ENCODE measurements at places on chromosomes 6 and 20.

GRCh38 chr6:158816329-158816728, 2.8 kb downstream of the EZR start:
- no peak for DNase-seq

DNA sequence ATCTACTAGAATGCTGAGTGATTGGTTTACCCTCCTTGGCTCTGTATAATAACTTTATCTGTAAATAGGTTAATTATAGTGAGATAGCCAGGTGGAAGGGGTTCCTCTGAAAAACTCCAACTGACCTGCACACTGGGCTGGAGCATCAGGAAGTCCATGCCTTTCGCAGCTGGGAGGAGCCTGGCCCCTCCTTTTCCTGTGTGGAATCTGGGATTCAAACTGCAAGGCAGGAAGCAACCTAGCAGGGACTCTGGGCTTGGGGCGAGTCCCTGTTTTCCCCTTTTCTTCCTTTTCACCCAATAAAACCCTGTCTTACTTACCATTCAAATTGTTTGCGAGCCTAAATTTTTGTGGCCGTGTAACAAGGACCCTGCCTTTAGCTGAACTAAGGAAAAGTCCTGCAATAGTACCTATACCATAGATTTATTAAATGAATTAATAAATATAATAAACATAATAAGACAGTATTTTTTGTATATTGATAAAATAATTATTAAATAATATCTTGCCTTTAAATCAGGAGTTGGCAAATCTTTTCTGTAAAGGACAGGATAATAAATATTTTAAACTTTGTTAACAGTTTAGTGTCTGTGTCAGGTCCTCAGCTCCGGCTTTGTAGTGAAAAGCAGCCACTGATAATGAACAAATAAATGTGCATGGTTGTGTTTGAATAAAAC, 406.2 kb upstream of the MMS22L start:
- no peak for DNase-seq

- no peak for DNase-seq
These were observed 264.5 kb downstream of the CDH4 start for GRCh38 chr20:61516346-61517208.

DNA sequence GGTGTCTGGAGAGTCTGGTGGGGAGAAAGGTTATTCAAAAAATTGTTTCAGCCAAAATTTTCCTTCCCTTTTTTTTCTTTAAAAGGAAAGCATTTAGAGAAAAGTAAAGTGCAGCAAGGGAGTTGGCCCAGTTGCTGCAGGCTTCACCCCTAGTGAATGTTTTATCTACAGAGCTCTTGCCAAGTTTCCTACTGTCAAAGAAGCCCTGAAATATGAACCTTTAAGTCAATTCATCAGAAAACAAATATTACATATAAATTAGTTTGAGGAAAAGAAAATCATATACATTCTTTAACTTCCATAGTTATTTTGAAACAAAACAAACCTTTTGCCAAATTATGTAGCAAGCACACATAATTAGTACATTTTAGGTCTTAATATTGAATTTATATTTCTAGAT, 25.0 kb upstream of the HMGCLL1 start:
- no peak for DNase-seq

- DNase-seq, result no peak
These were observed 37.7 kb upstream of the ZFAND3 start for GRCh38 chr6:37781788-37782187.

- no peak for DNase-seq
These were observed 5.1 kb downstream of the UBE2C start for GRCh38 chr20:45817376-45818194.

- DNase-seq, result no peak
These were observed 64.9 kb downstream of the C6orf58 start for GRCh38 chr6:127641905-127642304.

GRCh38 chr6:35662999-35663398, 25.7 kb downstream of the FKBP5 start:
- no peak for DNase-seq

DNA sequence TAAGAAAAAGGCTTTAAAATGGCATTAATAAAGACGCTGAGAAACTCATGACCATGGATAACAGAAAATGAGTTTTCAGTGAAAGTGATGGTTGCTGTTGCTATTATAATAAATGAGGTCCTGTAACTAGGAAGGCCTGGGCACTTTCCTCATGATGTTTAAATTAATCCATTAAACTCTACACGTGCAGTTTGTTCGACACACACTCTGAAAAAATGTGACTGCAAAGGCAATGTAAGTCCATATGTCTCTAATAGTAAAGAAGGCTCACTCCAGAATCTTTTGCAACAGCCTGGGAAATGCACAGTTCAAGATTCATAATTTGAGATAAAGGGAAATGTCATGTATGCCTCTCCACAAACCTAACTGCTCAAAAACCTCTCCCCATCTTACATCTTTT, 153.4 kb downstream of the COL12A1 start:
- DNase-seq, result no peak

GRCh38 chr6:14711056-14711703, 534.7 kb upstream of the JARID2 start:
- DNase-seq, result no peak
